ENCODE measurements at places on chromosomes 2 and 18. TPM values are rescaled to one million over a fixed set of nuclear protein-coding genes. Genes with fewer than 3 reads are reported as not detected.

GRCh38 chr2:46748735-46749531 lies 166.7 kb downstream of the MCFD2 start:
- H3K27ac ChIP-seq = no peak overlapping the region
- no peaks in the 10 kb centered on the region for H3K36me3 ChIP-seq
- H3K4me1 ChIP-seq = peaks cover 20% of the 10 kb centered on the region
- H3K4me3 ChIP-seq = no peak overlapping the region

- no peaks in the 10 kb centered on the region for H3K36me3 ChIP-seq
- no peak overlapping the region for H3K27ac ChIP-seq
- H3K4me1 ChIP-seq = 0 out of 2 replicates have a peak, but pooled peaks cover 6% of the 10 kb centered on the region
- no peak overlapping the region for H3K4me3 ChIP-seq
- no peak for DNase-seq
These were observed 193.2 kb downstream of the CDH19 start for GRCh38 chr18:66410692-66411091.

The PRKAG3 gene
- total RNA-seq = not detected

- H3K4me3 ChIP-seq = no peak overlapping the region
- 0 out of 2 replicates have a peak, but pooled peaks cover 5% of the 10 kb centered on the region for H3K4me1 ChIP-seq
- no peak overlapping the region for H3K27ac ChIP-seq
- H3K27me3 ChIP-seq = no peaks in the 10 kb centered on the region
These were observed 974.9 kb upstream of the PIK3C3 start for GRCh38 chr18:40980171-40980570.

All from GM23338 (cell line).